ENCODE measurements at places on chromosomes 11 and 22.

GRCh38 chr22:23693979-23694680 lies 3.3 kb downstream of the RGL4 start:
- H3K4me1 ChIP-seq = peaks cover 28% of the 10 kb centered on the region
- DNase-seq = no peak
- H3K36me3 ChIP-seq = peaks cover 16% of the 10 kb centered on the region
- H3K27ac ChIP-seq = peak overlapping the region; percentile 100
- no peaks in the 10 kb centered on the region for H3K27me3 ChIP-seq

GRCh38 chr11:123509737-123510578 lies 79.9 kb downstream of the GRAMD1B start:
- H3K27ac ChIP-seq = no peak overlapping the region
- H3K27me3 ChIP-seq = no peaks in the 10 kb centered on the region
- H3K4me1 ChIP-seq = peaks cover 18% of the 10 kb centered on the region
- no peak for DNase-seq

DNA sequence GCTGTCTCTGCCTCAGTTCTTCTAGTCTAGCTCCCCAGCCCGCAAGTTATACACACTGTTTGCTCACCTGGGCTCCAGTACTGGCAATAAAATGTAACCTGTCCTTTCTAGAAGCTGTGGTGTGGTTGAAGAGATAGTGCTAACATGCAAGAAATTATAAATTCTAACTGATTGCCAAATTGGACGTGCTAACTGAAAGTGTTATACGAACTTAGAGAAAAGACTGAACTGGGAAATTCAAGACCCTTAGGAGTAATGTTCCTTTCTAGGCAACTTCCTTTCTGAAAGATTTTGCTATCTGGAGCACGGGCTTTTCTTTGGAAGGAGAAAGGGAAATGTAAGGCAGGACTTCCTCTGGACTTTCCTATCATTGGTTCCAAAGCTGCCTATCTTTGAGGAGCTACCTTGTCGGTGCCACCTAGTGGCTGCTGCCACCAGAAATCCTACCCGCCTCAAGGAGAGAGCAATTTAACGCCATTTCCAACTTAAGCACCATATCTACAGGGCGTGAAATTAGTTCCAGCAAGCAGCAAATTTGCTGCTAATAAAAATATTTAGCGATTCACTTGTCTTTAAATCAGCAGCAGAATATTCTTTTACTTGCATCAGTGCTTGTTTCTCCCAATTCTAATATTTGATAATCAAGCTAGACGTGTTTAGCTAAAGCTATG lies 12.7 kb upstream of the TMEM218 start:
- no peak overlapping the region for H3K4me3 ChIP-seq
- H3K36me3 ChIP-seq = peaks cover 3% of the 10 kb centered on the region
- H3K27me3 ChIP-seq = peaks cover 29% of the 10 kb centered on the region
- no peak overlapping the region for H3K27ac ChIP-seq

- peaks cover 2% of the 10 kb centered on the region for H3K36me3 ChIP-seq
- no peak overlapping the region for H3K4me3 ChIP-seq
- peaks cover 21% of the 10 kb centered on the region for H3K27me3 ChIP-seq
- H3K27ac ChIP-seq = no peak overlapping the region
- H3K4me1 ChIP-seq = no peaks in the 10 kb centered on the region
Measured at GRCh38 chr11:71211631-71212030, 40.7 kb downstream of the SHANK2 start.

- H3K4me3 ChIP-seq = no peak overlapping the region
- peaks cover 99% of the 10 kb centered on the region for H3K27me3 ChIP-seq
- H3K4me1 ChIP-seq = no peaks in the 10 kb centered on the region
Measured at GRCh38 chr11:119832202-119832935, 103.4 kb upstream of the NECTIN1 start.

DNA sequence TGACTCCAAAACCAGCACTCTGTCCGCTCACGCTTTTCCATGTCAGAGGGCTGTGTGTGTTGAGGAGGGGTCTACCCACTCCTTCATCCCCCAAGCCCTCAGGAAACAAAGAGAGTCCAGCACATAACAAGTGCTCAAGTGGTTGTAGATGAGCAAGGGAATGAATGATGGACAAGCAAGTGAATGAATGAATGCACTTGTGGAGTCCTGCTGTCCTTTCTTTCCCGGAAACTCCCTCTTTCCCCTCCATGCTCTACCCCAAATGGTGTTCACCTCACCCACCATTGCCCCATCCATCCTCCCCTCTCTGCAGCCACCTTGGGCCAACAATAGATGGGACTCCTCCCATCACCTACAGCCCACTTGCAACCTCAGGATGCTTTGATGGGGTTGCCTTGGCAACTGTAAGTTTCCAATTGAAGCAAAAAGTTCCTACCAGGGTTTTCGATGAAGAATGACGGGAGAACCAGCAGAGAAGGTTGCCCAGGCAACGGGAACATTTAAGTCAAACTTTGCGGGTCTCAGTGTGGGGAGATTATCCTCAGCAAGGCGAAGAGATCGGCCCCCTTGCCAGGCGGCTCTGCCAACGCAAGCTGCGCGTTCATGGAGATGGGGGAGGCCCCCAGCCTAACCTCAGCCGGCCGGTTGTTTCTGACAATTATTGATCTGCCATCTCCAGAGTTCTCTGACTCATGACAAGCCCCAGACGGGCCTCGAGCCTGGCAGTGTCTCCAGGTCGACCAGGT lies 51.1 kb downstream of the MCM5 start:
- H3K27me3 ChIP-seq = no peaks in the 10 kb centered on the region
- no peak overlapping the region for H3K27ac ChIP-seq
- no peaks in the 10 kb centered on the region for H3K4me1 ChIP-seq

GRCh38 chr11:131408025-131408640 lies 37.7 kb downstream of the NTM start:
- DNase-seq = no peak
- H3K27ac ChIP-seq = no peak overlapping the region
- no peaks in the 10 kb centered on the region for H3K36me3 ChIP-seq
- no peaks in the 10 kb centered on the region for H3K4me1 ChIP-seq

- DNase-seq = no peak
- no peak overlapping the region for H3K4me3 ChIP-seq
- H3K36me3 ChIP-seq = no peaks in the 10 kb centered on the region
Measured at GRCh38 chr22:49333206-49333605, 494.5 kb downstream of the BRD1 start.

DNA sequence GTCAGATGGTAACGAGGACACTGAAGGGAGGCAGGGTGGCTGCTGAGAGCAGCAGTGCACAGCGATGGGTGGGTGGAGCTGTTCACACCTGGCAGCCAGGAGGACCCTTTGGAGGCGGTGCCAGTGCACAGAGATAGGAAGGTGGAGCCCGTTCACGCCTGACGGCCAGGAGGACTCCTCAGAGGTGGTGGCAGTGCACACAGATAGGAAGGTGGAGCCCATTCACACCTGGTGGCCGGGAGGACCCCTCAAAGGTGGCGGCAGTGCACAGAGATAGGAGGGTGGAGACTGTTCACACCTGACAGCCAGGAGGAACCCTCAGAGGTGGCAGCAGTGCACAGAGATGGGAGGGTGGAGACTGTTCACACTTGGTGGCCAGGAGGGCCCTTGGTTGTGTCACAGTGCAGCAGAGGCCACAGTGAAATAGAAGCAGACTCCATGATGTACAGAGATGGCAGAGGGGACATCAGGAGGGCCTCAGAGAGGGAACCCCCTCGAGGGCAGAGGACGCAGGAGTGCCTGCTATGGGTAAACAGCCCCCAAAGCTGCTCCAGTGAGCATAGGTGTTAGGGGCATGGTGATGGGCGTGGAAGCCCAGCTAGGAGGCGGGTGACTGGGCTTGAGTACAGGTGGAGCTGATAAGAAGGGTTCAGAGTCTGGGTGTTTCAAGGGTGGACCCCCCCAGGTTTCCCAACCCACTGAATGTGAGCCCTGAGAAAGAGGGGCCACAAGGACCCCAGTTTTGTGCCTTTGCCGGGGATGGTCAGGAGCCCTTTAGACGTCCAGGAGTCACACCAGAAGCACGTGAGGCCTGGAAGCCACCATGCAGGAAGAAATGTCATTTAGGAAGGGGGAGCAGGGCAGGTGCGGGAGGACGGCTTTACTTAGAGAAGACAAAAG lies 566.7 kb downstream of the BRD1 start:
- no peak overlapping the region for H3K4me3 ChIP-seq
- no peaks in the 10 kb centered on the region for H3K36me3 ChIP-seq
- no peak for DNase-seq
- peaks cover 27% of the 10 kb centered on the region for H3K27me3 ChIP-seq

DNA sequence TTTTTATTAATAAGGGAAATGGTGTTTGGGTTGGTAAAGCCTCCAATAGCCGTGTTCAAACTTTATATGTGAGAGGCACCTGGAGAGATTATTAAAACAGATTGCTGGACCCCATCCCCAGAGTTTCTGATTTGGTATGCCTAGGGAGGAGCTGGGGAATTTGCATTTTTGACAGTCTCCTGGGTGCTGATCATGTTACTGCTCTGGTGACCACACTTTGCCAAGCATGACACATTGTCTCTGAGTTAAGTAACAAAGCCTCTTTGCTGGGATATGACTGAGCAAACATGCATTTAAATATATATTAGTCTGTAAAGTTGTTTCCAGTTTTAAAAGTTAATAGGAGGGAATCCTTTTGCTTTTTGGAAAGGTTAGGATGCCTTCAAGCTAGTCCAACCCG lies 140.4 kb downstream of the NAV2 start:
- H3K27ac ChIP-seq = no peak overlapping the region
- no peaks in the 10 kb centered on the region for H3K4me1 ChIP-seq
- H3K36me3 ChIP-seq = no peaks in the 10 kb centered on the region
- no peak for DNase-seq
- H3K27me3 ChIP-seq = peaks cover 9% of the 10 kb centered on the region
- no peak overlapping the region for H3K4me3 ChIP-seq

DNA sequence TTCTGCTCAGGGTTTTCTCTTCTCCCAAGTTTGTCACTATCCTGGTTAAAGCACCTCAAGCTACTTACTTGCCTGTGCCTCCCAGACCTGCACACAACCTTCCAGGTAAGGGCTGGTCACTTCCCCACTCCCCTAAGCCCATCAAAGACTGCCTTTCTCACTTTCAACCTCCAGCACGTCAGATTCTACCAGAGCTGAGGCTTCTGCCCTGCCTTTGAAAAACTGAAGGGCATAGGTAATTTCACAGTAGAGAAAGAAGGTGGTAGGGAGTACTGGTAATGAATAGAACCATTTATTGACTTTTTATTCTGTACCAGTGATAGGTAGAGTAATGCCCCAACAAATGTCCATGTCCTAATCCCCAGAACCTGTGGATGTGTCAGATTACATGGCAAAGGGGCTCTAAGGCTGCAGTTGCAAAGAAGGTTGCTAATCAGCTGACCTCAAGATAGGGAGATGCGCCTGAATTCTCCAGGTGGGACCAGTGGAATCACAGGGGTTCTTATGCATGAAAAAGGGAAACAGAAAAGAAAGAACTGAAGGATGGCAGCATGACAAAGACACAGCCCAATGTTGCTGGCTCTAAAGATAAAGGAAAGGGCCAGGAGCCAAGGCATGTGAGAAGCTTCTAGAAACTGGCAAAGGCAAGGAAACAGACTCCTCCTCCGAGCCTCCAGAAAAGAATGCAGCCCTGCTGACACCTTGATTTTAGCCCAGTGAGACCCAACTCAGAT lies 89.0 kb downstream of the SLC1A2 start:
- no peak for DNase-seq
- peak overlapping the region; percentile 84 for H3K27ac ChIP-seq
- peaks cover 13% of the 10 kb centered on the region for H3K36me3 ChIP-seq
- peaks cover 37% of the 10 kb centered on the region for H3K4me1 ChIP-seq
- no peaks in the 10 kb centered on the region for H3K27me3 ChIP-seq

GRCh38 chr11:79157738-79158137 lies 283.1 kb downstream of the TENM4 start:
- no peaks in the 10 kb centered on the region for H3K4me1 ChIP-seq
- H3K27ac ChIP-seq = no peak overlapping the region
- no peaks in the 10 kb centered on the region for H3K36me3 ChIP-seq
- H3K27me3 ChIP-seq = no peaks in the 10 kb centered on the region
- H3K4me3 ChIP-seq = no peak overlapping the region

DNA sequence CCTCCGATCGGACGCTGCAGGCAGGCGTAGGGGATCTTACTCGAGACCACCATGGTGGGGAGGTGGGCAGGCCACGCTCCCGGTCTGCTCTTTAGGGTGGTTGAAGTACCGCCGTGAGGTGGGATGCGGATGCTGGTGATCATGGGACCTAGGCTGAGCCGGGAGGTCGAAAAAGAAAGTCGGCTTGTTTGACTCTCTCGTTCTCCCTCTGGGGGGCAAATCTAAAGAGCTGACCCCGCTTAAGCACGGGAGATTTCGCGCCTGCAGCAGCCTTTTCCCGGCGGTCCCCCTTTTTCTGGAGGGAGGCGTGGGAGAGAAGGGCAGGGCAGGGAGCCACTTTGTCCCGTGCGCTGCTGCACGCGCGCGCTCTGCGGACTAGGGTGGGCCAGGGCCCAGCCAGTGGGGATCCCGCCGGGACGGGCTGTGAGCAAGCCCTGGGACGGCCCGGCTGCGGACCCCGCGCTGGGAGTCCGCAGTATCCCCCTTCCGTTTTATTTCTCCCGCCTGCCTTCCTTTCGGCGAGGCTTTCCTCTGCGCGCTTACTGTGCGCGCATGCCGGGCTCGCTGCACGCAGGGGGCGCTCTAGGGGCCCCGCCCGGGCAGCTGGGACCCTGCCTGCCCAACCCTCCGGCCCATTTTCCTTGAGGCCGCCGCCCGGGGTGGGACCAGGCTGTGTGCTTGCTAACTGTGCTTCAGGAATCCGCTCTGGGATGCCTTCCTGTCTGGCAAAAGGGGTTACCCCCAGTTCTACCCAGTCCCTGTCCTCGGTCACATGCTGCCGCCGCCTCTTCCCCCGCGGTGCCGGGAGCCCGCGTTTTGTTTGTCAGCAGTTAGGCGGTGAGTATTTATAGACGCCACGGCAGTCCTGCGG lies 81.0 kb downstream of the PRR5L start:
- DNase-seq = peak; percentile 69
- peak overlapping the region; percentile 97 for H3K27ac ChIP-seq
- H3K4me1 ChIP-seq = peaks cover 34% of the 10 kb centered on the region
- peak overlapping the region; percentile 88 for H3K4me3 ChIP-seq
- H3K27me3 ChIP-seq = no peaks in the 10 kb centered on the region

GRCh38 chr11:128405112-128405511 lies 182.2 kb downstream of the ETS1 start:
- no peak overlapping the region for H3K27ac ChIP-seq
- no peak overlapping the region for H3K4me3 ChIP-seq
- H3K36me3 ChIP-seq = no peaks in the 10 kb centered on the region
- no peaks in the 10 kb centered on the region for H3K27me3 ChIP-seq

DNA sequence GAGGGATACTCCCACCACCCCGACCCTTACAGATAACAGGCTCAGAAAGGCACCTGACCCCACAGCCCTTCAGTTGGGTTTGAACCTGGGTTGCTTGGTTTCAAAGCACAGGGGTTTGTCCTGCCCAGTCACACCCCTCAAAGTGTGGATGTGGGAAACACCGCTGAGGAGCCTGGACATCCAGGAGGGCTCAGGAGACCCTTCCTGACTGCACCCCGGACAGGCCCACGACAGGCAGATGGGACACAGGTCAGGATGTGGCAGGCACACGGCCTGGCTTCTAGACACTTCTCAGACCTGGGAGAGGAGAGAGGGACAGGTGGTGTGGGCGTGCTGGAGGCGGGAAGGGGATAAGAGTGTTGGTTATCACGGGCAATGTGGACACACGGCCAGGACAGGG lies 932.3 kb downstream of the BRD1 start:
- H3K4me1 ChIP-seq = no peaks in the 10 kb centered on the region
- no peak overlapping the region for H3K4me3 ChIP-seq
- H3K27ac ChIP-seq = no peak overlapping the region
- H3K27me3 ChIP-seq = no peaks in the 10 kb centered on the region
- H3K36me3 ChIP-seq = no peaks in the 10 kb centered on the region
